ENCODE measurements at places on chromosomes 1 and 21.

DNA sequence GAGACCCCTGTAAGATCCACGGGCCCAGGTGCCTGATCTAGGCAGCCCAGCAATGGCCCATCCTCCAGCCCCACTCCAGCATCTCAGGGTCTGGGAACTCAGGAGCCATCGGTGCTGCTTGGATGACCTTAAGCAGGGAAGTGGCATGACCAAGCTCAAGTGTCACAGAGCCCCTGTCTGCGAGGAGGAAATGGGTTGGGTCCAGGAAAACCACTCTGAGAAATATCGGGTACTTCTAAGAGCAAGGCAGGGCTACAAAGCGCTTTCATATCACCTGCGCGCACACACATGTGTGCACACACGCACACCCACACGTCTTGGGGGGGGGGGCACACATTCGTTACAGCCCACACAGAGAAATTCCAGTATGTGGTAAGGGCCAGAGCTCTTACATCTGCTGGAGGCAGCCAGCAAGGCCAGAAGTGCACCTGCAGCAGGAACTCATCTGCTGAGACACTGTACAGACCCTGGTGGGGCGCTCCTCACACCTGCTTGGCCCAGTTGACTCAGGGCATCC, 32.6 kb upstream of the SPOCD1 start:
- DNase-seq = peak; percentile 38

DNA sequence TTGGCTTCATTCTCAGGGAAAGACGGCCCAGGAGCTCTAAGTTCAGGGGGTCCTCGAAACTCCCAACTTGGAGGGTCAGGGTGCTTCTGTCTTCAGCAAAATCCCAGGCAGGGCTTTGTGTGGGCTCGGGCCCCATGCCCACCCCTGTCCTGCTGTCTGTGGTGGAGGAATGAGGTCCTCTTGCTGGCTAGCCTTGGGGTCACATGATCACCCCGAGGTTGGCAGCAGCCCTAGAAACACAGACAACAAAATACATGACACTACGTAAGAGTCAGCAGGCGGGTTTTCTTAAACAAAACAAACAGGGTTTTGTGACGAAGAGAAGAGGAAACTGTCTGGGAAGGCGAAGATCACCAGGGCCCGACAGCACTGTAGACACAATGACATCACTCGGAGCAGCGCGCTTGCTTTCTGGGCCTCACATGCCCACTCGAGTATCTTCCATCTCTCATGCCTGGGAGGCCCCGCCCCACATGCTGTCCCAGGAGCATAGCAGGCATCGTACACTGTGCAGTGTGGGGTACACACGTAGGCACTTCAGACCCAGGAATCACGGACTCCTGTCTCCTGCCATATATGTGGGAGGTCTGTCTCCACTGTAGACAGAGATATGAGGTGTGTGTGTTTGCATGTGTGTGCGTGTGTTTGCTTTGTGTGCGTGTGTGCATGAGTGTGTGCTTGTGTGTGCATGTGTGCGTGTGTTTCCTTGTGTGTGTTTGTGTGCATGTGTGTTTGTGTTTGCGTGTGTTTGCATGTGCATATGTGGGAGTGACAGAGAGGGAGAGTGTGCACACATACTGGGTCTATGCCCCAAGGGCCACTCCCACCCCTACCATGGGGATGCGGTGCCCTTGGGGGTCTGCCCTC, 94.7 kb downstream of the SIK1 start:
- no peak for DNase-seq

DNA sequence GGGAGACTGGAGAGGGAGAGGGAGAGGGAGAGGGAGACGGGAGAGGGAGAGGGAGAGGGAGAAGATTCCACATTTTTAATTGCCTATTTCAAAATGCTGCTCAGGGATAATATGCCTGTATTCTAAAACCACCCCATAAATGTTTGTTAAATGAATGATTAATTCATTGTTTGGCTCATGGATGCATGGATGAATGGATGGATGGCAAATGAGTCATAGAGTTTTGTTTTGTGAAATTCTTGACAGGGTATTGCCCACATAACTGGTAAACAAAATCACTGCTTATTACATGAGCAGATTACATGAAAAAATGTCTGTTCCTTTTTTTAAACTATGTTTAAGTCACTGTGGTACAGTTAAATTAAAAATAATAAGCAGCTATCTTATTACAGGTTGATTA, 220.4 kb downstream of the ZP4 start:
- DNase-seq = no peak

DNA sequence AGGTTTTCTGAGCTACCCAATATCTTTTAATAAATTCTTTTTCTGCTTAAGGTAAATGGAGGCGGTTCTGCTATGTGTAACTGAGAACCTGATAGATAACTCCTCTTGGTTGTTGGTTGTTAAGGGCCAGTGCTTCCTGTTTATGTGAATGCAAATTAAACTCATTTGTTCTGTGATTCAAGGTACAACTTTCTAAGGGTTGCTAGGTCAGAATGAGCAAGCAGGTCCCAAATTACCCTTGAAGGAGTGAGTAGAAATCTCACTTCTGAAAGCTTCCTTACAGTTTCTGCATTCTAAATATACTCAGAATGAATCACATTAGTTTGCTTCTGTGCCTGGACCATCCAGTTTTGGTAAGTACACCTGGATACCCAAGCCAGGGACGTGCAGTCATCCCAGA, 15.5 kb upstream of the FAM78B start:
- DNase-seq = no peak
